ENCODE measurements at places on chromosomes 6 and 20.
A peak's percentile ranks its signal among the peaks of the same experiment; 100 is the strongest.

GRCh38 chr6:119479860-119480655 lies 130.5 kb upstream of the MAN1A1 start:
- DNase-seq = peak; percentile 86

DNA sequence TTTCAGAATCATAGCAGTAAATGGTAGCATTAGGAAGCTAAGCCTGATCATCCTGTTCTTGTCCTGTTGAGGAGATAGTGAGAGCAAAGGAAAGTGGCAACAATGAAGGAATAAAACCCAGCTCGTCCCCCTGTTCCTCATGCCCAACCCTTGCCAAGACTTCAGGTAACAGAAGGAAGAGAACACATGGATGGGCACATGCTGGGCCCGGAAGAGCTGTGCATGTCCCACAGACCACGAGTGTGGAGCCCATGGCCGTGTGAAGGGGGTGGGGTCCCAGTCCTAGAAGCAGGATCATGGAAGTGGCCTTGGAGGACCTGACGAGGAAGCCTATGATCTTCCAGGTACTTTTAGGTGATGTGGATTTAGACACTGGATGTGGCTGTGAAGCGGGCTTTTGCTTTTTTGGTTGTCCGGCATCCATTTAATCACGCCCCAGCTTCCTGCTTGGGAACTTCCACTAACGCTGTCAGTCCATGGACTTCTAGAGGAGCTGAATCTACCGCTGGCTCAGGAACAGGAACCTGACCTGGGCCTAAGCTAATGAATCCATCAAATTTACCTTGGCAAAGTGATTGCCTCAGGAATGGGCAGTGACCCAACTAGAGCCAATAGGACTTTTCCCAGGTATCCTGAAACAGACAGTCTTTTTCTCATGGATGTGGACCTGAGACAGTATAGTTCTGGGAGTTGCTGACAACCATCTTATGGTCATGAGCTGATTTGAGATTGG lies 79.3 kb upstream of the ARMC2 start:
- no peak for DNase-seq

DNA sequence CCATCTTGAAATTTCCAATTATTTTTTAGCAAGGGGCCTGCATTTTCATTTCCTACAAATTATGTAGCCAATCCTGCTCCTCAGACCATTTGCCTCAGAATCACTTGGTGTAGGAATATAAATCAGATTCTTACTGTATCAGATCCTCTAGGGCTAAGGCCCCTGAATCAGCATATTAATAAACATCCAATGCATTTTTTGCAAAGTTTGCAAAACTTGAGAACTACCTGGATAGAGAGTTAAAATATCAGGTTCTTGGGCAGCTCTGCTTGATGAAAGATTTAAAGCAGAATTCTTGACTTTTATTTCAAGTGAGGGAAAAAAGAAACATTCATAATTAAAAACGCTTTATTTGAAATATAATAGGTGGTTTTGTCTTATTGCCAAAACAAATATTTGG lies 82.2 kb upstream of the MAN1A1 start:
- no peak for DNase-seq

DNA sequence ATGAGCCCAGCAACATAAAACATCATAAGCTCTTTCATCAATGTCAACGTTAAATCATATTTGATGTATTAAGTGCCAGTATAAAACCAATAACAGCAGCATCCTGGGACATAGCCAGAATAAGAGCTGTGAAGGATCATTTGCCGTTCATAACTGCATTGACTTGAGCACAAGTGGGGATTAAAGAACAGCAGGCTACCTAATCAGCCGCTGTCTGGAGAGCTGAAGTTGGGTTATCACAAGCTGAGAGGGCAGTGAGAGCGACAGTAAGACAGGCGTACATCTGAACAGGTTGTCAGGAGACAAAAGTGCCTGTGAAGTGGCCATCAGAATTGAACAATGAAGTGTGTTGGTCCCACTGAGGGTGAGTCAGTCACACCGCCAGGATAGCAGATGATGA lies 269.6 kb downstream of the GRIK2 start:
- no peak for DNase-seq

- DNase-seq = peak; percentile 33
Observed at GRCh38 chr20:47256668-47257236, 99.7 kb downstream of the ZMYND8 start.

DNA sequence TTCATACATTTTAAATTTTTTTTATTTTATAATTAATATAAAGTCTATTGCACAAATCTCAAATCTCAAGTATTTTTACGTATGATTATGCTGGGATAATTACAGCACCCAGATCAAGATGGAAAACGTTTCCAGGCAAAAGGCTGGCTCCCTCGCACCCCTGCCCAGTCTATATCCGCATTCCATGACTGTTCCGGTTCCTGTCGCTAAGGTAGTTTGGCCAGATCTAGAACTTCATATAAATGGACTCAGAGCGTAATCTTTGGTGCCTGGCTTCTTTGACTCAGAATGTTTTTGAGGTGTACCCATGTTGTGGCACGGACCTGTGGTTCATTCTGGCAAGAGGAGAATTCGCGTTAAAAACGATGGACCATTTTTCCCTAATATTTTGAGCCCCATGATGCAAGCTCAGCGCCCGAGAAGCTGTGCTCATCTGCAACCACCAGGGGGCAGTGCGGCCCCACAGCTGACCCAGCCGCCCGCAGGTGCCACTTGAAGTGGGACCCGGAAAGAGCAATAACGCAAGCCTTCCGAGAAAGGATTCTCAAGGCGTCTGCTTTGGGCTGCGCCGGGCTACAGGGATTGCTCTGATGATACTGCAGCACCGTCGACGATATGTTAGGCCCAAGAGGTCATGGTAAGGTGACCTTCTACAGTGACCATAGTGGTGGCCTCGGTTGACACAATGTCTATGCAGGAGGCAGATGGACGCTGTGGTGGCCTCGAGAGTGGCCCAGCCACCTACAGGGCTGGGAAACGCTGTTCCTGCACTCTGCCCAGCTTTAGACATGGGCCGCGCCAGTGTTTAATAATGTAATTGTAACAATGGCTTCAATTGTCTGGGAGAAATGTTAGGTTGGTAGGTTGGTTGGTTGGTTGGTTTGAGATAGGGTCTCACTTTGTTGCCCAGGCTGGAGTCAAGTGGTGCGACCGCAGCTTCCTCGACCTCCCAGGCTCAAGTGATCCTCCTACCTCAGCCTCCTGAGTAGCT lies 160.1 kb downstream of the ZMYND8 start:
- DNase-seq = peak; percentile 78

GRCh38 chr20:34507702-34508413 lies 8.4 kb upstream of the DYNLRB1 start:
- no peak for DNase-seq

GRCh38 chr20:21167261-21167660 lies 41.4 kb downstream of the KIZ start:
- no peak for DNase-seq

DNA sequence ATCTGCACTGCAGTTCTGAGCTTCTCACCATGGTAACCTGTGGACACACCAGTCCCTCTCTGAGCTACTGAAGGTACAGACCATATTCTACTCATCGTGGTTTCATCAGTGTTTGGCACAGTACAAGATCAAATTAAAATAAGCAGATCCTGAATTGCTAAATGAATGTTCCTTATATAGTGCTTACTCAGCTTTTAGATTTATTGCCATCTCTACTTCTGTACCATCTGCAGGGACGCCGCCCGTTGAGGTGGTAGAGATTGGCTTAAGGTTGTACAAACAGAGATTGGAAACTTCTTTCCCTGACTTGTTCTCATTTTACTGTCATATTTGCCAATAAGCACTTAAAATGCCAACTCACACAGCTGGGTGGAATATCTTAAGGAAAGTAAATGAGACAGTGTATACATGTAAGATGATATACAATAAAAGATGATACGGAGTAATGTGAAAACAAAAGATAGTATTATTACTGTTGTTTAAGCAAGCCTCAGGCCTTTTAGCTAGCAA lies 223.4 kb upstream of the FOXQ1 start:
- DNase-seq = no peak

GRCh38 chr6:118700531-118700930 lies 49.1 kb upstream of the CEP85L start:
- DNase-seq = no peak

- no peak for DNase-seq
Observed at GRCh38 chr6:10369896-10370295, 45.0 kb downstream of the TFAP2A start.

DNA sequence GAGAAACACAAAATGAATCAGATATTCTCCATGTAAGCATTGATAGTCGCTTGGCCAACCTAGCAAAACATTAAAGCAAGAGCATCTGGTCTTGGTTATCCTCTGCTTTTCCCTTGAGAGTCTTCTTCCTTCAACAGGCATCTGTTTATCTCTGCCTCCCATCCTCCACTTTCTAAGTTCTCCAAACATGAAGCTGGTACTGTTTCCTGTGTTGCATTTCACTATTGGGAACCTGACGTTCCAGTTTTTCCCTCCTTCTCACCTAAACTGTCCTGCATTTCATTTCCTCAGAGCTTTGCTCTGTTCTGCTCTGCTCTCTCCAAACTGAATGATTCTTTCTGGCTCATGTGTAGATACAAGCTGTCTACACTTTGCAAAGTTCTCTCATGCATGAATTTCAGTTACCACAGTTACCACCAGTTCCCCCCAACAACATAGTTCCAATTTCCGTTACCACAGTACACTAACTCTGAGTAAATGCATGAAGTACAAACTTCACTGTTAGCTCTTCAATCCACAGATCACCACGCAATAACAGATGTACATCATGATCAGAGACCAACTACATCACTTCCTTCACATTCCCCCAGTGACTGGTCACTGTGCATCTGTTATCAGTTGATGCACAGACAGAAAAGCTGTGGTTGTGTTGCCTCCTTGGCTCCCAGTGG lies 86.7 kb upstream of the F13A1 start:
- DNase-seq = no peak

- DNase-seq = no peak
Observed at GRCh38 chr6:15575357-15576033, 87.3 kb downstream of the DTNBP1 start.

DNA sequence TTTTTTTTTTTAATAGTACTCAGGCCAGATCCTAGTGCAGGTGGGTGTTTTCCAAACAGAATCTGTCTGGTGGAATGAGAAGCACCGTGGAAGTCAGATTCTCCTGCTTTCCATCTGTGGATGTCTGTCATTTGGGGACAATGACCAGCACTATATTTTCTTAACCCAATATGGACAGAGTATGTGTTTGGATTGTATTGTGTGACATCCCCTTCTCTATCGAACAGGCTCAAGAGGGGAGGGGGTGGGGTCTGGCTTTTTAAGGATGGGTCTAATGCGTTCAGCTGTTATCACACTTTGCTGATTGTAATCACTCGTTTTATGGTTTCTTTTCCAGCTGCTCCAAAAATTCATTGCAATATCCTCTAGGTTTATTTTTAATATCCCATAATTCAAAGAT lies 197.5 kb upstream of the CEP162 start:
- DNase-seq = no peak

GRCh38 chr6:16982807-16983206 lies 119.0 kb upstream of the STMND1 start:
- DNase-seq = peak; percentile 69

- DNase-seq = no peak
Observed at GRCh38 chr6:89693207-89693606, 54.7 kb upstream of the LYRM2 start.

DNA sequence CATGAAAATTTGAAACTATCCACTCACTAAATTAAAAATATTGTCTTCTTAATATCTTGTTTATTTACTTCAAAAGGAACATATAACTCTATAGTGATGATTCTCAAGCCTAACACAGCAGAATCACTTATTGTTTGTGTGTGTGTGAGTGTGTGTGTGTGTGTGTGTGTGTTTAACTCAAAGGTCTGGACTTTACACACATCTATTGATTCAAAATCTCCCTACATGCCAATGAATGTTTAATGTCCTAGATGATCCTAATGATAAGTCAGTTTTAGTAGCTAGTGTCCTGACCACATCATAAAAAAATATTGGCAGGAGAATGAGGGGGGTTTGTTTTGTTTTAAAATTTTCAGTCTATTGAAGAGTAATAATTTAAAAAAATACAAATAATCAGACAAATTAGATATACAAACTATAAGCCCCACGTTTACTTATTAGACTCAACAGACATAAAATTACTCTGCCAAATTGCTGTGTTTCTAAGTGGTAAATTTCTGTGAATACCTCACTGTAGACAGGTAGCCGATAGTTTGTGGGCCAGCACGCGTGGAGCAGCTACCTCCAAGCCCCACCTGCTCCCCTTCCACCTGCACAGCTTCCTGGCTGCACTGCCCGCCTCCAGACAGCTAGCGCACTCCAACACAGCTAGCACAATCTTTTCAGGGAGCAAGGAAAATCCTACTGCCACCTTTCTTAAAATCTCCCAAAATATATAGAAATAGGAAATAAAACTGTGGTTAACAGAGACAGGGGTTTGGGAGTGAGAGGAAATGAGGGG lies 349.6 kb downstream of the PKHD1 start:
- no peak for DNase-seq

DNA sequence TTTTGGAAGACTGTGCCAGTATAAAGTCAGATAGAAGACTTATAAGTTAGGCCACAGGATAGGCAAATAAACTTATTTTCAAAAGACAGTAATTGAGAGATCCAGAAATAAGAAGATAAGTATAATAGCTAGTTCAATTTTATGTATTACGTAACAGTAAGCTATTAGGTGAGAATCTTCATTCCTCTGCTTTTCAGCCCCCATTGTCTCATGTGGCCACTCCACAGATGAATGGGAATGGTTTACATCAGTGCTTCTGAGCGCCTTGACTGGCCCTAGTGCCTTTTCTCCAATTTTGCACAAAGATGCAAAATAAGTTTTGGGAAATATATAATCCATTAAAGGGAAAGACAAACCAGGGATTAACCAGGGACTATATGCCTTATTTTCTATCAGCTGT lies 550.5 kb downstream of the MMUT start:
- no peak for DNase-seq

DNA sequence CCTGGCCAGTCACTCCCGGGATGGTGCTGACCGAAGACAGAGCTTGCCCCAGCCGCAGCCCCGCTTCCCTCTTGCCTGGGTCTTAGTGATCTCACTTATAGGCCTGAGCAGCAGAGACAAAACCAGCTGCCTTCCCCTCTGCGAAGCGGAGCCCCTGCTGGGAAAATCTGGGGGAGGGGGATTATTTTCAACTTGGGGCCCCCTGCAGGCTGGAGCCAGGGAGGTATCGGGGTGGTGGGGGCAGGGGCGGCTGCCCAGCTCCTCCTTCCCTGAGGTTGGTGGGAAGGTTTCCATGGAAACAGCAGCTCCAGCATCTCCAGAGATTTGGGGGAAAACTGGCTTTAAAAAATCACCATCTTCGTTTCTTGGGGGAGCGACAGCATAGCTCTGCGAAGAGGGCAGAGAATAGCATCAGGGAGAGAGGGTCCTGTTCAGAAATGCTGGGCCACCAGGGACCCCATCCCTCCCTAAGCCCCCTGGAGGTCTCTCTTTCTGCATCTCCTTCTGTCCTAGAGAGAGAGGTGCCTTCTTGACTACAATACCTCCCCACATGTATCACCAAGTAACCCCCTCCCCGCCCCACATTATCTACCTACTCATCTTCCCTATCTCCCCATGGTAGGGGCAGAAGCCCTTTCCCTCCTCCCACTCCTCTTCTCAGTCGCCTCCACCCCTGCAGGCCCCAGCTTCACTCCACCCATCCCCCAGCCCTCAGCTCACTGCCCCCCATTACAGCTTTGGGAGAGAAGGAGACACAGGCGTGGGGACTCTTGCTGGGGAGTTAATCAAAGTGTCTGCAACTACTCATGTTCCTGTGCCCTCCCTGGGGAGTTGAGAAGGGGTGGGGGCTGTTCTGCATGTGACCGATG lies 88.4 kb upstream of the CCDC167 start:
- DNase-seq = no peak
